Stimulated activated CD4-positive, alpha-beta T cell treated with anti-CD3 and anti-CD28 coated beads, TNF-alpha, amount 100 ng/mL, for 48 hours (primary cell): ENCODE measurements at places on chromosomes 4 and X.

GRCh38 chr4:153466949-153467896 is 1.1 kb downstream of the TMEM131L start:
- no peak for DNase-seq

- no peak for DNase-seq
Observed at GRCh38 chr4:70768301-70768948, 46.7 kb downstream of the RUFY3 start.

DNA sequence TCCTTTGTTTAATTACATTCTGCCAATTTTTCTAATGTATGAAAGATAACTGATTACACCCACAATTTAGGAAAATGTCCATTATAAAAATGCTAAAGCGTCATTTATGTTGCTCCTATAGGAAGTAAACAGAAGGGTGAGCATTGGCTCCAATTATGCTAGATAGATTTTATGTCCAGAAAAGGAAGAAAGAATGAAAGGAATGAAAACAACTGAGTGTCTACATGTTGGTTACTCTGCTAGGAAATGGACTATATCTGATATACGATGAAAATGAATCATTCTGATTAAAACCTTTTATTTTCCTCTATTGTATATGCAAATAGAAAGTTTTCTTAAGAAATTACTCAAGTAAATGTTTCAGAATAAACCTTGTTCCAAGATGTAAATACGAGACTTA is 1.6 kb downstream of the ENAM start:
- DNase-seq: no peak

GRCh38 chr4:153447175-153447905 is 18.8 kb upstream of the TMEM131L start:
- no peak for DNase-seq

- DNase-seq: no peak
Observed at GRCh38 chr4:95290702-95291101, 258.1 kb downstream of the UNC5C start.

DNA sequence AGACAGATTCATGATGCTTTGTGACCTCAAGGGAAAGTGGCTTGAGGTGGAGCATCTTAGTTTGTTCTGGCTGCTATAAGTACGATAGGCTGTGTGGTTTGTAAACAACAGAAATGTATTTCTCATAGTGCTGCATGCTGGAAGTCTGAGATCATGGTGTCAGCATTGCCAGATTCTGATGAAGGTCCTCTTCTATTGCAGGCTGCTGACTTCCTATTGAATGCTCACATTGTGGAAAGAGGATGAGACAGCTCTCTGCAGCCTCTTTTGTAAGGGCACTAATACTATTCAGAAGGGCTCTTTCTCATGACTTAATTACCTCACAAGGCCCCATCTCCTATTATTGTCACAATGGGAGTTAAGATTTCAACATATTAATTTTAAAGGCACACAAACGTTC is 1674.0 kb upstream of the PCDH7 start:
- no peak for DNase-seq

DNA sequence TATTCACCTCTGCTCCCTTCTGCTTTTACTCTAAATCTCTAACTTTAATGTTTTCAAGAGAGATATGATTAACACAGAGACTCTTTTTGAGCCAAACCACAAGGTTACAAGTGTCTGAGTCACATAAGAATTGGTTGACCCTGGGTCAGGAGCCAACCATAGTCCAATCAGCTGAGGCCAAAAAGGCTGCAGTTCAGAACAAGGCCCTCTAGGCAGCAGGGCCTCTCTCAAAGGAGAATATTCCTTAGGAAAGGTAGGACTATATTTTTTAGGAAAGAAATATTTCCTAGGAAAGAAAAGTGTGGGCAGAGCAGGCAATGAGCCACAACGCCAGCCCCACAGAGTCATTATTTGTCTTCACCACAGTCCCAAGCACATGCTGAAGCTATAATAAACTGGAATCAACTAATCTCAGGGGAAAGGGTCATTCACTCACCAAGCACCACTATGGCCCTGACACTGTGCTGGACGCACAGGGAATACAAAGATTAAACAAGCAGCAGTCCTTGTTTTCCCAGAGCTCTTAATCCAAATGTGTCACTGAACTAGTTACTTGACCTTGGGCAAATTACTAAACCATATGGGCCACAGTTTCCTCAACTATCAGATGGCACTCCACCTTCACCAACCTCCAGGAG is 2.2 kb downstream of the ATP8A1 start:
- no peak for DNase-seq

GRCh38 chr4:156347412-156348075 is 393.9 kb upstream of the CTSO start:
- DNase-seq: no peak

DNA sequence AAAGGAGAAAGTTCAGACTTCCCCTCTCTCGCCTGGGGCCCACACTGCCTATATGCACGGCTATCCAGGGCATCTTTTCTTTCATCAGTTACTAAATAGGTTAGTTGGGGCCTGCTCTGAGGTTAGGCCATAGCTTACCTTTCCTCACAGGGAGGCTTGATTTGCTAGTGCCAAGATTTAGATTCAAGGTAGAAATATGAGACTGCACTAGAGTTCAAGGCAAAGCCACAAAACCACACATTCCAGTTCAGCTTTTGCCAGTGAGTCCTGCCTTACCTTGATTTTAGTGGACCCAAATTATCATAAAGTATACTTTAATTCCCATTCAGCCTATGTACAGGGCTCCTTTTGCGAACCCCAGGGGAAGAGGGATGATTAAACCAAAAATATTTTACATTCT is 762.8 kb downstream of the PDHA2 start:
- DNase-seq: no peak

- DNase-seq: no peak
Observed at GRCh38 chr4:180610324-180610723, 1632.9 kb upstream of the TENM3 start.

DNA sequence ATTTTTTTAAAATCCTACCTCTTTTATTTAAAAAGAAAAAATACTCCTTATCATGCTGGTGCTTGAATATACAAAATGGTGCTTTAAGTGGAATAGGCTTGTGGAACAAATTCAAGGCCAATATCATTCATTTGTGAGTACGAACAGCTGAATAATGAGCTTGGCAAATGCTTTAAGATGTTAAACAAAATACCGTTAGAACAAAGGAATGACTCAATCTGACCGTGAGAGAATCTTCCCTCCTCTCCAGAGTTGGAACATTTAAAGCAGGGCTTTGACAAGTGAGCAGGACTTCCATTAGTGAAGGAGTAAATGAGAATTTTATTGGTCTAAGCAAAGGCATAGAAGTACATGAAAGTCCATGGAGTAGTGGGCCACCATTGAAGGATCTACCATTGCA is 74.5 kb downstream of the DCLK2 start:
- DNase-seq: no peak

DNA sequence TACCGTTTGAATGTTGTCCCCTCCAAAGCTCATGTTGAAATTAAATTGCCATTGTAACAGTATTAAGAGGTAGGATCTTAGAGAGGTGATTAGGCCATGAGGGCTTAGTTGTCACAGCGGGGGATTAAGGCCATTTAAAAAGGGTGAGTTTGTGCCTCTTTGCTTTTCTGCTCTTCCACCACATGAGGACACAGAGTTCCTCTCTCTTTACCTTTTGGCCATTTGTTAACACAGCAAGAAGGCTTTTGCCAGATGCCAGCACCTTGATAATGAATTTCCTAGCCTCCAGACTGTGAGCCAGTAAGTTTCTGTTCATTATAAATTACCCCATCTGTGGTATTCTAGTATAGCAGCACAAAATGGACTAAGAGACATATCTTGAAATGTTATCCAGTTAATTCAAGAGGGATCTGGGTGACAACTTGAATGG is 7.8 kb upstream of the HERC3 start:
- no peak for DNase-seq

DNA sequence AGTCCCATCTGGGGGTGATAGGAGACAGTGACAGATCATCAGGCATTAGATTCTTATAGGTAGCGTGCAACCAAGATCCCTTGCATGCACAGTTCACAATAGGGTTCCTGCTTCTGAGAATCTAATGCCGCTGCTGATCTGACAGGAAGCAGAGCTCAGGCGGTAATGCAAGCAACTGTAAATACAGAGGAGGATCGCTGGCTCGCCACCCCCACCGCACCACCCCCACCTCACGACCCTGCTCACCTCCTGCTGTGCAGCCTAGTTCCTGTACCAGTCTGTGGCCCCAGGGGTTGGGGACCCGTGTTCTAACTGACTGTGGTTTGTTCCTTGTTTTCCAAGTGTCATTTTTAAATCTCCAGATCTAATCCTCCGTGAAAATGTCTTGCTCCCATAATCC is 89.0 kb upstream of the MAPK10 start:
- DNase-seq: no peak

DNA sequence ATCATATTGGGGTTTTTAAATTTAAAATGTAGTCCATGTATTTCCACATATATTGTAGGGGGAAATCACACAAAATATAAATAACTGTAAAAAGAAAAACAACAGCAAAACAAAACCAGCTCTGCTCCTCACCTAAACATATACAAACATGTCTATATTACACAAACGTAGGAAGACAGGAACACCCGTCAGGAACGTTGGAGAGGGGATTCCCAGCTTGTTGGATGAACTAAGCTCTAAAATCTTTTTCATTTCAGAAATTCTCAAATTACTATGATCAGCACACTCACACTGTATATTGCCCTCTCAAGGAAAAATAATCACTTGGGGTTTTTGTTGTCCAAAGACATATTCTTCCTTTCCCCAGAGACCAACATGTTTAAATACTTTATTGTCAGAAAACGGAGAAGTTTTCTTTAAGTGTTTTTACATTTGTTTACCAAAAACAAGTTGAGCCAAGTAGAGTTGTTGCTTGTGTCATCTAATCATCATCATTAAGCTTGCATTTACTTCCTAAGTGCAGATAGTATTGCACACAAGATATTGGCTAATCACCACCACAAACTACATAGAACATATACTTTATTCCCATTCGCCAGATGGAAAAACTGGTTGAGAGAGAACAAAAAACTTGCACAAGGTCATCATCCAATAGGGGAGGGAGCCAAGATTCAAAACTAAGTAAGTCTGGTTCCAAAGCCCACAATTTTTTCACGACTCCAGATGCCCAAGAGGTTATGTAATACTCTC is 2.4 kb upstream of the TLR10 start:
- no peak for DNase-seq

GRCh38 chr4:184479516-184479950 is 5.2 kb upstream of the IRF2 start:
- no peak for DNase-seq

DNA sequence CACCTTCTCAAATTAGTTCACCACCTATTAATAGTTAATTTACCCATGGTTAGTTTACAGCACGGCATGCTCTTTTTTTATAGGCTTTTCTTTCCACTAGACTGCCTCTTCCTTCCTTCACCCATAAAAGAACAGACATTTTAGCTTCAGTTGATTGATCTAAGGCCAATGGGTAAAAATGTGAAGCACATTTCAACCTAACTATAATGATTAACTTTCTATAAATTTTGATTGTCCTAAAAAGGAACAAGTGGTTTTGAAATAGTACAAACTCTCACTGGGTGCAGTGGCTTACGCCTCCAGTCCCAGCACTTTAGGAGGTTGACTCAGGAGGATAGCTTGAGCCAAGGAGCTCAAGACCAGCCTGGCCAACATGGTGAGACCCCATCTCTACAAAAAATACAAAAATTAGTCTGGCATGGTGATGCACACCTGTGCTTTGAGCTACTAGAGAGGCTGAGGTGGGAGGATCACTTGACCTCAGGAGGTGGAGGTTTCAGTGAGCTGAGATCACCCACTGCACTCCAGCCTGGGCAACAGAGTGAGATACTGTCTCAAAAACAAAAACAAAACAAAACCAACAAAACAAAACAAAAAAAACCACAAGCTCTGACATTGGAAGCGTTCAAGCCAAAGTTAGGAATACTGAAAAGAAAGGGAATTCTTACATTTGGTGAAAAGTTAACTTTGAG is 89.9 kb upstream of the FAT1 start:
- DNase-seq: no peak

GRCh38 chr4:110586131-110586850 is 36.6 kb downstream of the PITX2 start:
- no peak for DNase-seq

DNA sequence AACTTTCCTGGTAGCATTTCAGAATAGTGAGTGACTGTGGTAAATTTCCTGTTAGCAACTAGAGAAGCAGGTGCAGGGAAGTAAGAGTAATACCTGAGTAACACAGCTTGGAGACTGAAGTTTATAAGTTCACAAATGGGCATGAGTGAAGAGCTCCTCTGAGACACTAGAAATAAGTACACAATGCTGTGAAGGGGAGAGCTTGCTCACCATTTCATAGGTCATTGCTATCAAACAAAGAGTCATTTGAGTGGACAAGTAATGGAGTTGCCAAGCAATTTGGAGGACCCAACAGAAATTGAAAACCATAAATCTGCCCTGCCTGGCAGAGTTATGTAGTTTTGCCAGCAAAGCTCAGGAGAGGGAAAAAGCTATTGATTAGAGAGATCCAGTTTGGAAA is 523.6 kb downstream of the TRAM1L1 start:
- no peak for DNase-seq

- no peak for DNase-seq
Observed at GRCh38 chrX:152927858-152928760, 30.2 kb downstream of the ZNF185 start.

DNA sequence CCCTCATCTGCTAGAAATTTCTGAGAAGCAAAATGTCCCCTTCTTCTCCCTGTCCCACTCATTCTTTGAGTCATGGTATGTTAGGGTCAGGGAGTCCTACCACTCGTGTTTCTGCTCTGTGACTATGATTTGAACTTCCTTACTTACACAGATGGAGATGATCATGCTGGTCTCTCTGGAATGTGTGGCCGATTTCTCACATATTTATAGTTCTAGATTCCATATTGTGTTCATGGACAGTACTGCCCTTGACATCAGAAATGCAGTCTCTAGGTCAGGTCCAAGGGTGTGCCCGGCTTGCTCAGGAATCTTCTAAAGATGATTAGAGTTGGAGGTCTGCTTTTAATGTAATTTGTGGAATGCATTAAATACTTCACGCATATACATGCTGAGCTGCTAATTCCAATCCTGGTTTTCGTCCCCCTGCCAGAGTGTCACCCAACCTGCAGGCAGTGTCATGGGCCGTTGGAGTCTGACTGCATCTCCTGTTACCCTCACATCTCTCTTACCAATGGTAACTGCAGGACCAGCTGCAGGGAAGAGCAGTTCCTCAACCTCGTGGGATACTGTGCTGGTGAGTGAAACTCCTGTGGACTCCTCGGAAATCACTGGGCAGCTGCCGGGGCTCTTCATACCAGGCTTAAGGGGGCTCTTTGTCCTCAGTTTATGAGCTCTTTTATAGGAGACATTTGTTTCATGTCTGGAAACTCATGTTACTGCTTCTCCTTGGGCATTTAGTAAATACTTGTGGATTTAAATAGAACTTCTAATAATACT is 214.1 kb upstream of the ANXA3 start:
- no peak for DNase-seq
